ENCODE measurements at places on chromosomes 2 and 18.

DNA sequence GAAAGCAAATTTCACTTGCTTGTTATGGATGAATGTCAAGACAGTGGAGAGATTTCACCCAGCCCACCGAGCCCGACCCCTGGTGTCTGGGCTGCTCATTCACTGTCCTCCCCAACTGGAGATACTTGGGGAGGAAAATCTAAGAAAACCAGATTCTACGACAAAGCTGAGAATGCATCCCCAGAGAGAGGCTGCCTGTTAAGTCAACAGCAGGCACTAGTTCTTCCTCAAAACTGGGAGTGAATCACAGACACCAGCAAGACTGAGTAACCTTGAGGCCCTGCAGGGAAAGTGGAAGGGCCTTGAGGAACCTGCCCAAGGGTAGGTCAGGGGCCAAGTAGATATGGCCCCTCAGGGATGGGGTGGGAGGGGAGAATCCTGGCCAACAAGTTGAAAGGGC, 34.2 kb upstream of the MLPH start:
- no peaks in the 10 kb centered on the region for H3K36me3 ChIP-seq
- DNase-seq: no peak
- H3K4me3 ChIP-seq: no peak overlapping the region
- H3K27me3 ChIP-seq: no peaks in the 10 kb centered on the region
- no peaks in the 10 kb centered on the region for H3K4me1 ChIP-seq

DNA sequence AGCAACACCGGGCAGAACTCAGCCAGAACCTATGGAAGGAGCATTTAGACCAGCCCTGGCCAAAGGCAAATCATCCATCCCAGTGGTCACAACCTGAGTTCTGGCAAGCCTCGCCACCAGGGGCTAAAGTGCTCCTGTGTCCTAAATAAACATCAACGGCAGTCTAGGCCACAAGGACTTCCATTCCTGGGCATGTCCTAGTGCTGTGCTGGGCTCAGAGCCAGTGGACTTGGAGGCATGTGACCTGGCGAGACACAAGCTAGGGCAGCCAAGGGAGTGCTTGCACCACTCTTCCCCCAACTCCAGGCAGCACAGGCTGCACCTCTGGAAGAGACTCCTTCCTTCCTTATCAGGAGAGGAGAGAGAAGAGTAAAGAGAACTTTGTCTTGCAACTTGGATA, 69.0 kb downstream of the ST6GAL2 start:
- H3K36me3 ChIP-seq: no peaks in the 10 kb centered on the region
- no peaks in the 10 kb centered on the region for H3K27me3 ChIP-seq
- H3K4me1 ChIP-seq: no peaks in the 10 kb centered on the region
- no peak overlapping the region for H3K27ac ChIP-seq
- H3K4me3 ChIP-seq: no peak overlapping the region

DNA sequence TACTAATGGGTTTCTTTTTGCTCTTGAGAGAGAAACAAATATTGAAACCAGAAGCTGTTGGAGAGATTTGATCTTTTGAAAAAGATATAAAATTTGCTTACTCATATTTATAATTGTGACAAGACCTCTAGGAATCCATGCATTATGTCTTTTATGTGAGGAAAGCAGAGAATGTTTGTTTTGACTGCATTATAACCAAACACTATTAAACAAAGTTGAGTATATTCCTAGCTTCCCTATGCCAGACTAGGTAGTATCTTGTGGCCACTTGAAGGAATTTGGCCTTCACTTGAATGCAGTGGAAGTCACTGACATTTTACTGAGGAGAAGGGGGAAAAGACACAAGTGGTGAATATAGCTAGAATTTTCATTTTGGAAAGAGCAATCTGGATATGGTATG, 521.8 kb upstream of the ZEB2 start:
- H3K27ac ChIP-seq: no peak overlapping the region
- H3K4me3 ChIP-seq: no peak overlapping the region
- no peaks in the 10 kb centered on the region for H3K27me3 ChIP-seq
- H3K4me1 ChIP-seq: no peaks in the 10 kb centered on the region

GRCh38 chr2:120732506-120733237, 3.0 kb upstream of the GLI2 start:
- H3K36me3 ChIP-seq: no peaks in the 10 kb centered on the region
- no peak for DNase-seq
- H3K4me1 ChIP-seq: peaks cover 18% of the 10 kb centered on the region
- H3K27me3 ChIP-seq: no peaks in the 10 kb centered on the region

DNA sequence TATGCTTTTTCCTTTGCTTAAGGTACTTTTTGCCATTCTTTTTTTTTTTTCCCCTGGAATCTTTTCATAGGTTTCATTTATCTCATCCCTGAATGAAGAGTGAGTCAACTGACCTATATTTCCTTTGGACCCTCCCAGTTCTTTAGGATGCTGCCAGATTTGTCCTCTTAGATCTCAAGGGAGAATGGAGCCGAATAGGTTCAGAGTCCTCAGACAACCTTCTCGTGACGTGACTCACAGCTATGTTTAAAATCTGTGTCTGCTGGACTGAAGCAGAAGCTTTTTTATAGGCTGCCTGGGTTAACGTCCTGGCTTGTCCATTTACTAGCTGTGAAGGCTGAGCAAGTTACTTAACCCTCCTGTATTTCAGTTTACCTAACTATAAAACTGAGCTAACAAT, 358.6 kb downstream of the DLGAP1 start:
- H3K4me3 ChIP-seq: no peak overlapping the region
- no peaks in the 10 kb centered on the region for H3K27me3 ChIP-seq
- peaks cover 6% of the 10 kb centered on the region for H3K4me1 ChIP-seq
- no peaks in the 10 kb centered on the region for H3K36me3 ChIP-seq

DNA sequence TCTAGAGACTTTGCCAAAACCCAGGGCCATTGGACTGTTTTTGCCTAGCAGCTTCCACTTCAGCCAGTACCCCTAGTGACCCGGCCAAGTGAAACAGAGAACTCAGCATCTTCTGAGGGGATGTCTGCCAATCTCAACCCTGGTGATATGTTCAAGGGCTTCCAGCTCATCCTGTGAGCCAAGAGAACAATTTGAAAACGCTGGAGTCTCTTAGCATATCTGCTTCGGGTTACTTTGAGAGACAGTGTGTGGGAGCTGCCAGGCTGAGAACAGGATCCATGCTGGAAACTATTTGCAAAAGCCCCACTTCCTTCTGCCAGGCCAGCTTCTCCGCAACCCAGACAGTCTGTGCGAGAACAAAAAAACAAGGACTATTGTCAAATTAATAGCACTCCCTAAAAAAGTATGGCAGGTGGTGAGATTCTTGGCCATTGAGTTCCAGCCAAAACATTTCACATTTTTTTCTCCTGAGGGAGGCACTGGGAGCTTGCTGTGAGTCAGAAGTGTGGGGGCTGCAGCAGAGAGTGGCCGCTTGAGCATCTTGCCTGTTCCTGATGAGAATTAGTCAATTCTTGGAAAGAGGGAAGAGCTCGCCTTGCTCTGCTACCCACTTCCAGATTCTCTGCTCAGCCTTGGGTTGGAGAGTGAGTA, 395.6 kb upstream of the TRIB2 start:
- no peak overlapping the region for H3K27ac ChIP-seq
- no peak for DNase-seq
- H3K4me1 ChIP-seq: no peaks in the 10 kb centered on the region
- no peaks in the 10 kb centered on the region for H3K36me3 ChIP-seq
- no peak overlapping the region for H3K4me3 ChIP-seq
- H3K27me3 ChIP-seq: no peaks in the 10 kb centered on the region

DNA sequence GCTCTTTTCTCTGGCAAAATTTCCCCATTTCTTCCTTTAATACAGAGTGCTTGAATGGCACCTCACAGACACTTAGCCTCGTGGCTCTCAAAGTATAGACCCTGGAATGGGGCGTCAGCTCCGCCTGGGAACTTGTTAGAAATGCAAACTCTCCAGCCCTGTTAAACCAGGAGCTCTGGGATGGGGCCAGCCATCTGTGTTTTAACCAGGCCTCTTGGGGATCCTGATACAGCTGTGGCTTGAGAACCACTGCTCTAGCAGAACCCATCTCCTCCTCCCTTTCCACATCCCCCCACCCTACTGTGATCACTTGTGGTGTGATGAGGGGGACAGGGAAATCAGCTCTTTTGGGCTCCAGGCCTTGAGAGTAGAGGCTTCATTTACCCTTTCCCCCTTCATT, 15.9 kb downstream of the LTBP1 start:
- no peaks in the 10 kb centered on the region for H3K27me3 ChIP-seq
- H3K36me3 ChIP-seq: no peaks in the 10 kb centered on the region
- peaks cover 3% of the 10 kb centered on the region for H3K4me1 ChIP-seq
- H3K27ac ChIP-seq: no peak overlapping the region
- no peak for DNase-seq
- H3K4me3 ChIP-seq: no peak overlapping the region

- no peaks in the 10 kb centered on the region for H3K36me3 ChIP-seq
- no peak overlapping the region for H3K27ac ChIP-seq
- DNase-seq: no peak
- H3K4me3 ChIP-seq: no peak overlapping the region
- H3K27me3 ChIP-seq: no peaks in the 10 kb centered on the region
- peaks cover 16% of the 10 kb centered on the region for H3K4me1 ChIP-seq
Observed at GRCh38 chr18:75162467-75162866, 46.5 kb downstream of the PTGR3 start.

DNA sequence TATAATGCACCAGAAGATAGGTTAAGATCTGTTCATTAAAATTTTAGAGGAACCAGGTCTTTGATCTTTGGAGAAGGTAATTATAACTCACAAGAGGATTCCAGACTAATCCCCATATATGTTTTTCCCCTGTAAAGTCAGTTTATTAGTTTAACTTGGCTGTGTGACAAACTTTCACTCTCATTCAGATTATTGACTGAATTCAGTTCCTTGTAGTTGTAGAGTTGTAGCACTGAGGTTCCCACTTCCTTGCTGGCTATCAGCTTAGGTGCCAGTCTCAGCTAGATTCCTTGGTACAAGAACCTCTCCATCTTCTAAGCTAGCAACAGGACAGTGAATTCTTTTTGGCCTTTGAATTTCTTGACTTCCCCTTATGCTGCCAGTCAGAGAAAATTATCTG, 19.1 kb downstream of the REG1A start:
- H3K36me3 ChIP-seq: no peaks in the 10 kb centered on the region
- H3K27me3 ChIP-seq: no peaks in the 10 kb centered on the region
- H3K4me1 ChIP-seq: no peaks in the 10 kb centered on the region
- H3K27ac ChIP-seq: no peak overlapping the region
- DNase-seq: no peak

- H3K4me1 ChIP-seq: peaks cover 6% of the 10 kb centered on the region
- no peaks in the 10 kb centered on the region for H3K36me3 ChIP-seq
- no peak for DNase-seq
- no peak overlapping the region for H3K4me3 ChIP-seq
Observed at GRCh38 chr2:172047566-172048507, 37.5 kb upstream of the DLX1 start.

DNA sequence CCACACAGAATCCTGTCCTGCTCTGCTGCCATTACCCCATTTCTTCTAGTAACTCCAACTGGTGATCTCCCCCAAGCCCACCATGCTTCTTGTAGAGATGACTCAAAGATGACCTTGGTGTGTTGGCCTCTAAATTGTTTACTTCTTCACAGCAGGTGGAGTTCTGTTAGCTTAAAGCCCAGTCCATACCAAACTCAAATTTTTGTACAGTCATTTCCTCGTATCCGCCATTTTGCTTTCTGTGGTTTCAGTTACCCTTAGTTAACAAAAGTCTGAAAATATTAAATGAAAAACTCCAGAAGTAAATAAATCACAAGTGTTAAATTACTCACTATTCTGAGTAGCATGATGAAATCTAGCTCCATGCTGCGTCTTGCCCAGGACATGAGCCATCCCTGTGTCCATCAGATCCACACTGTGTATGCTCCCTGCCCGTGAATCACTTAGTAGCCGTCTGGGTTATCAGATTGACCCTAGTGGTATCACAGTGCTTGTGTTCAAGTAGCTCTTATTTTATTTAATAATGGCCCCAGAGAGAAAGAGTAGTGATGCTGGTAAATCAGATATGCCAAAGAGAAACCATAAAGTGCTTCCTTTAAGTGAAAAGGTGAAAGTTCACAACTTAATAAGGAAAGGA, 133.3 kb upstream of the NOL4 start:
- no peaks in the 10 kb centered on the region for H3K4me1 ChIP-seq
- H3K36me3 ChIP-seq: no peaks in the 10 kb centered on the region
- H3K27me3 ChIP-seq: no peaks in the 10 kb centered on the region
- no peak overlapping the region for H3K4me3 ChIP-seq
- H3K27ac ChIP-seq: no peak overlapping the region

DNA sequence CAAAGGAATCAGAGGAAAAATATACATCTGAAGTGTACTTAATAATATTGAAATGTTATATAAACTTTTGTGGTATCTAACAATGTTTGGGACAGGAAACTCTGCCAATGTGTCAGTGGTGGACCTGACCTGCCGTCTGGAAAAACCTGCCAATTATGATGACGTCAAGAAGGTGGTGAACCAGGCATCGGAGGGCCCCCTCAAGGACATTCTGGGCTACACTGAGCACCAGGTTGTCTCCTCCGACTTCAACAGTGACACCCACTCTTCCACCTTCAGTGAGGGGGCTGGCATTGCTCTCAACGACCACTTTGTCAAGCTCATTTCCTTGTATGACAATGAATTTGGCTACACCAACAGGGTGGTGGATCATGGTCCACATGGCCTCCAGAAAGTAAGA, 32.6 kb downstream of the CALCRL start:
- H3K4me1 ChIP-seq: peaks cover 8% of the 10 kb centered on the region
- H3K36me3 ChIP-seq: no peaks in the 10 kb centered on the region
- DNase-seq: no peak
- H3K27me3 ChIP-seq: no peaks in the 10 kb centered on the region
- no peak overlapping the region for H3K4me3 ChIP-seq

DNA sequence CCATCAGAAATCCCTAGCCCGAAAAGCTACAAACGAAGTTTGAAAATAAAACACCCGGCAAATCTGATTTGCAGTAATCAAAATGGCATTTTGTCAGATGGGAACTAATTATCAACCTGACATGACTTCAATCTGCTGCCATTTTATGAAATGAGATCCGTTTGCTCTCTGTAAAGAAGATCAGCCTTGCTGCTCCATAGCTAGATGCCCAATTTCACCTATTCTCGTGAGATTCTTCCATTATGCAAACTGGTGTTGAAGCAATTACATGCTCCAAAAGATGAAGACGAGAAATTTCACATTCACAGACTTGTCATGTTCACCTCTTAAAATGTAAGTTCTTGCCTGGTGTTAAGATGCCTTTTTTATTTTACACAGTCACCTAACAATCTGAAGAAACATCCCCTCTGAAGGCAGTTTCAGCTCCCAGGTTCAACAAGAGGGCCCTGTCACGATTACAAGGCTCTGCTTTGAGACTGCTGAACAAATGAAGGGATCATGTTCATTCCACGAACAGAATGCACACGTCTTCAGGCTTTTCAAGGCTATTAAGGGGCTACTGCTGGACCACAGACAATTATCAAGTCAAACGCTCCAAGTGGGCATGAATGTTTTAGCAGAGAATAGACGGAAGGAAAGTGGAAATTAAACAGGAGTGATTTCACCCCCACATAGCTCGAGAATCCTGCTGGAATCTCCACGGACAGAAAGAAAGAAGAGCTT, 172.6 kb upstream of the PID1 start:
- no peak overlapping the region for H3K4me3 ChIP-seq
- no peak overlapping the region for H3K27ac ChIP-seq
- DNase-seq: no peak
- no peaks in the 10 kb centered on the region for H3K27me3 ChIP-seq

All from neural progenitor cell (in vitro differentiated cells).